ENCODE measurements at places on chromosomes 7 and 10.
A peak's percentile ranks its signal among the peaks of the same experiment; 100 is the strongest.

DNA sequence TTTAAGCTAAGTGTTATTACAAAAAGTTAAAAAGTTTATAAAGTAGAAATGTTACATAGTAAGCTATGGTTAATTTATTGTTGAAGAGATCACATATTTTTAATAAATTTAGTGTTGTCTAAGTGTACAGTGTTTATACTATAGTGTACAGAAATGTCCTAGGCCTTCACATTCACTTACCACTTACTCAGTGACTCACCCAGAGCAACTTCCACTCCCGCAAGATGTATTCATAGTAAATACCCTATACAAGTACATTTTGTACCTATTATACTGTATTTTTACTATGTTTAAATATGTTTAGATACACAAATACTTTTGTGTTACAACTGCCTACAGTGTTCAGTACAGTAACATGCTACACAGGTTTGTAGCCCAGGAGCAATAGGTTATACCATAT lies 69.2 kb downstream of the DNAJC1 start:
- no peak for DNase-seq

- DNase-seq: no peak
These were observed 18.3 kb upstream of the USP6NL start for GRCh38 chr10:11629731-11630130.

GRCh38 chr7:131482800-131483199 lies 73.6 kb downstream of the PODXL start:
- no peak for DNase-seq

GRCh38 chr7:40916813-40917212 lies 782.0 kb downstream of the SUGCT start:
- no peak for DNase-seq

DNA sequence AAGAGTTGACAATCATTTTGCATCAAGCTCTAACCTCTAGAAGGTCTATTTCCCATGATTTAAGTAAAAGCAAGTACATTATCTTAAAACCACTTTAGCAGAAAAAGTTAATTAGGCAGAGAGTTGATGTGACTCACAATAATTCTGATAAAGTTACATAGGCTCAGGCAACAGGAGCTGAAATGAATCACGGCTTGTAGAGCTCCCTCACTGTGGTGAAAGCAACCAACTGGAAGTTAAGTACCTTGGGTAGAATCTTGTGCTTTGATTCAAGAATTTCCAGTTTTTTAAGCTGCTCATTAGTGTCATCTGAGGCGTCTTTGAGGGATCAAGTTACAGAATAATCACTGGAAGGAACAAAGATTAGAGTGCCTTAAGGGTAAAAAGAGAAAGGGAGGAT lies 68.9 kb upstream of the NFE2L3 start:
- no peak for DNase-seq

DNA sequence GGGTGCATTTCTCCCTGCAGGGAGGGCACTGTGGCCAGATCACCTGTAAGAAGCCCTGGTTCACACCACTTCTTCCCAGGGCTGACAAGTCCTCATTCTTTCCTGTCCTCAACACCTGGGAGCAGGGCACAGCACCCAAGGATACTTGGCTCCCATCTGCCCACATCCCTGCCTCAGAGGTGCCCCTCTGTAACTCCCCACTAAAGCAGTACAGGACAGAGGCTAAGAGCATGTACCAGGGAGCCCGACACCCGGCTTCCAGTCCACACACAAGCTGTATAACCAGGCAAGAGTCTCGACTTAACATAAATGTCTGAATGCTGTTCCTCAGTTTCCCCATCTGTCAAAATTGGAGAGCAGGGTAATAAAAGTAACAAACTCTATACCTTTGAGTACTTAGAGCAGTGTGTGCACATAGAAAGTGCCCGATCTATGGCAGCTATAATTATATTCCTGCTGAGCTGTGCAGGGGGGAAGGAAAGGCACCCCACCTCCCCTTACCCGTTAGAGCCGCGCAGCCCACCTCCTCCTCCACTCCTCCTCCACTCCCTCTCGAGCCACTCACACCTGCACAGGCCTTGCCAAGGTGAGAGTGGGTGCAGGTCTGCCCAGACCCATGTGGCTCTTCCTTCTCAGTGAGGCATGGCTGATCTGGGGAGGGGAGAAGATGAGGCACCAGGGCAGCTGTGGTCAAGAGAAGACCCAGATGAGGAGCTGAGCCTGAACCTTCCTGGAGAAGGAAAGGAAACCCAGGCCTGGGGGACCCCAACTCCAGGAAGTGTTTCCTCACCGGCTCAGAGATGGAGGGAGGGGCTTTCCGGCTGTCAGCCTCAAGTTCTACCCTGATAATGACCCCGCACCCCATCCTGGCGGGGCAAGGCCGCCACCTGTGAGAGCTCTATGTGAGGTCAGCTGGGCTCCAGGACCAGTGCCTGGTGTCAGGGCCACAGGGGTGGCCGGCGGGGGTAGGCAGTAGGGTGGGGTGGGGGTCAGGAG lies 22.6 kb downstream of the PODXL start:
- no peak for DNase-seq

GRCh38 chr10:100744136-100744986 lies 1.0 kb upstream of the PAX2 start:
- peak; percentile 12 for DNase-seq

GRCh38 chr10:94991243-94991888 lies 52.9 kb downstream of the CYP2C9 start:
- DNase-seq: no peak

DNA sequence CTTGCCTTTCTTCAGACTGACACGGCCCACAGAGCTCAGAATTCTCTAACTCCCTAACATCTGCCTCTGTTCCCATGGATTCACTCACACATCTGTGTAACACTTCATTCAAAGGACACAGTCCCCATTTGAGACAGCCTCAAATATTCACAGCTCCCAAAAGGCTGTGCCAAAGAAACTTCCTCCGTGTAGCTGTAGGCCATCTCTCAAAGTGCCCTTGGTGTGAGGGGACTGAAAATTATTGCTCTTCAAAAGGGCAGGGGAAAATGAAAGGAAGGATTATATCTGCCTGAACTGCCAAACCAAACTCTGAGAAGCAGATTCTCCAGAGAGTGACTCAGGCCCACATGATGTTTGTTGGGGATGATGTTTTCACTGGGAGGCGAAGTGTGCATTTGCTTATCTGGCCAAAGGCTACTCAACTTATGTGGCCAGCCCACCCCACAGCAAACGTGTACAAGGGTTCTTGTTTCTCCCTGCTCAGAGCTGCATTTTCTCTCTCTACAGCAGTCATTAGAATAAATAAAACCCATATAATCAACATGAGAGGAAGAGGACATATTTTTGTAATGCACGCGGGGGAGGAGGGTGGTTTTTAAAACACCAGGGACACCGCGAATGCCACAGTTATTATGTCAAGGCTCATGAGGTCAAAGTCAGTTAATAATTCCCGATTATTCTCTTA lies 302.4 kb upstream of the NFE2L3 start:
- DNase-seq: no peak

- no peak for DNase-seq
These were observed 80.6 kb downstream of the MGMT start for GRCh38 chr10:129547608-129548007.

- no peak for DNase-seq
These were observed 94.6 kb downstream of the ELMO1 start for GRCh38 chr7:37353949-37354655.

DNA sequence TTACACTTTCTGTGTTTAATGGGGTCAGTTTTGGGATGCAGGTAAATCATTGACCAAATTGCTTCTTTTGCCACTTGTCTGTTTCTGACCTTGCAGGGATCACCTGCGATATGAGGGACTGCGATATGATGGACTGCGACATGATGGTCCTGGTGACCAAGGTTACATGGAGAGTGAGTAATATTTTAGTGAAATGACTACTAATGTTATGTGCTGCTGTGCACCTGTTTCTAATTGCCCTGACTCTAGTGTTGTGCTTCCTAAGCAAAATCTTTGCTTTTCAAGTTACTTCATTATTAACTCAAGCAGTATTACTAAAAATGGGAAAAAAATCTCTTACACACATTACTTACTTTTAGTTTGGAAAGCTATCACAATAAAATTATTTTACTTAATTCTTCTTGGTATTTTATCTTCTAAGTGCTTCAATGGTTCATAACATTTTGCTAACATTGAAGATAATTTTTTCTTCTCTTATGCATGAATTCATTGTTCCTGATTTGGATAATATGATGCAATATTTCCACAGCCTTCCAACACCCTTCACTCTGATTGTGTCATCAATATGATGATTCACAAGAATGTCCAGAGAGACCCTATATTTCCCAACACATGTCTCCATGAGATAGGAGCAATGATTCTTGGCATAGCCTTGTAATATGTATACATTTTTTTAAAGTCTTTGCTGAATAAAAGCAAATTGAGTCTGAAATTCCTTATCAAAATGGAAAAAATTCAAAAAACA lies 306.2 kb upstream of the AKR1E2 start:
- DNase-seq: no peak

GRCh38 chr7:24572393-24572996 lies 757 bp upstream of the PALS2 start:
- peak; percentile 68 for DNase-seq

DNA sequence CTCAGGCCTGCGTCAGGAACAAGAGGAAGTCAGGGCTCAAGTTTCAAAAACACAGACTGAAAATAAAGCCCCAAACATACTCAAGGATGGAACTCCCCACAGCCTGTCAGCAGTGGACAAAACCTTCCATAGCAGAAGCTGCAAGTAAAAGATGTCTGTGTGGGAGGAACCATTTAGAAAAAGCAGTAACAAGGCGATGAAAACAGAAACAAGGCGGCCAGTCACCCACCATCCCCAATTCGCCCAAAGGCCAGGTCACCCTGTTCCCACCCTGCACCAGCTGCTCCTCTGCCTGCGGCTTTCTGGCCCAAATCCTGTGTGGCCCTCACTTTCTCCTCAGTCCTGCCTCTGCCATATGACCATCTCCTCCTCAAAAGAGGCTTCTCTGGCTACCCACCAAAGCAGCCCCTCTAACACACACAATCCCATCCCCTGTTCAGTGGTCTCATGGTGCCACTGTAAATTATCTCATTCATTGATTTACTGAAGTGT lies 27.8 kb downstream of the KCNMA1 start:
- no peak for DNase-seq
